Stomach (tissue), 19 donors: ENCODE measurements at places on chromosomes 12 and 14. TPM values are rescaled to one million over a fixed set of nuclear protein-coding genes. Genes with fewer than 3 reads are reported as not detected.

DNA sequence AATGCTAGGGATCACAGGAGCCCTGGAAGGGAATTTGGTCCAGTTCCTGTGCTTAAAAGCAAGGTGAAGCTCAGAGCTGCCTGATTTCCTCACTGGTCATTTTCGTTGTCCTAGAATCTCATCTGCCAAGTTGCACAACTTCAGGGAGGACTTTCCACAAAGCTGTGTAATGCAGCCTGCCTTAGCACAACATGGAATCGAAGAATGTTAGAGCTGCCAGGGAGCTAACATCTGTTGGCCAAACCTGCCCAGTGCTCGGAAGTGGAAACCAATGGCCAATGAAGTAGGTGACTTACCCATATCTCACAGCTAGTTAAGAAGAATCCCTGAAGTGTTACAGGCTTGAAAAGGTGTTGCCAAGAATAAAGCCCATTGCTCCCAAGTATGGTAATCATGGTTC is 79.9 kb upstream of the SSTR1 start:
- DNase-seq: no peak

GRCh38 chr14:47435331-47435965 is 240.0 kb downstream of the MDGA2 start:
- no peak for DNase-seq

DNA sequence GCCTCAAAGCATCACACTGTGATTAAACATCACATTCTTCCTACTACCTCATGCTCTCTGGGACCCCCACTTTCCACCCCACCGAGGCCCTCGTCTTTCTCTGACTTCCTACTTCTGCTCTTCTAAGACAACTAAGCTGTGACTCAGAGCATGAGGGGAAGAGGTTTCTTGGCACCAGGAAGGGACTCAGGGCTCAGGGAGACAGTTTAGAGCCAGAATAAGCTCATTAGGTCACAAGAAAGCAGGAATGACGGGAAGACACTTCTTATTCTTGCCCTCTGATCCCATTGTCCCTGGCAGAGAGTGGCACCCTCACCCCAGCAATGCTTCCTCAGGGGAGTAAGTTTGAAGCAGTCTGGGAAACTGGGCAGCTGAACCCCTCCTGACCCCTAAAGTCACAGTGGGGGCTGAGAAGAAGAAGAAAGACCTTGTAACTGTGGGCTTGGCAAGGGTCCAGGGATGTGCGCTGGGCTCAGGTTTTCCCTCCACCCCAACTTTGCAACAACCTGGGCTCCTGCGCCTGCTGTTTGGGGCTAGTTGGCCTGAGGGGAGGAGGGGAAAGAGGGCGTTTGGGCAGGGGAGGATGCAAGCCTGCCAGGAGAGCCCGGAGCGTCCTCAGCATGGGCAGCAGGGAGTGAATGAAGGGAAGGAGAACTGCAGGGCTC is 64.6 kb upstream of the ACTN1 start:
- no peak for DNase-seq

DNA sequence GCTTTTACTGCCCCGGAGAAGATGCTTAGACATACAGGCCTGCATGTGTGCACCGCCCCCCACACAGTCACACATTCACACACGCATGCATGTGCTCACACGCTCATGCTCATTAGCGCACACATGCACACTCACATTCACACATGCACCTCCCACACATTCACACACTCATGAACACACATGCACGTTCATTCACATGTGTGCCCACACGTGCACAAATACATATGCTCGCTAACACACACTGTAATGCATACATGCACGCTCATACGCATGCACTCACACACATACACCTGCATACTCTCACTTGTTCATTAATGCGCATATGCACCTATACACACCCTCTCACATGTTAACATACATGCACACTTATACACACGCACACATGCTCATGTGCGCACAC is 21.9 kb downstream of the TMEM132C start:
- no peak for DNase-seq

GRCh38 chr14:34981743-34982420 is 910 bp upstream of the SRP54 start:
- DNase-seq: peak; percentile 64

The MMP17 gene
- total RNA-seq: 2.2 TPM

The EXOC5 gene
- total RNA-seq: 35.0 TPM

GRCh38 chr12:15545334-15545733 is 223.0 kb downstream of the PTPRO start:
- no peak for DNase-seq

The CLEC6A gene
- not detected for total RNA-seq

GRCh38 chr12:128810182-128811127 is 13.3 kb downstream of the SLC15A4 start:
- DNase-seq: no peak

GRCh38 chr14:75615200-75615599 is 36.8 kb downstream of the FLVCR2 start:
- no peak for DNase-seq

- no peak for DNase-seq
These were observed 10.3 kb upstream of the SLC6A13 start for GRCh38 chr12:272942-273341.

GRCh38 chr12:42587601-42588523 is 1.7 kb downstream of the PRICKLE1 start:
- no peak for DNase-seq
